Effector CD4-positive, alpha-beta T cell (primary cell): ENCODE measurements at places on chromosomes 2 and 18.

DNA sequence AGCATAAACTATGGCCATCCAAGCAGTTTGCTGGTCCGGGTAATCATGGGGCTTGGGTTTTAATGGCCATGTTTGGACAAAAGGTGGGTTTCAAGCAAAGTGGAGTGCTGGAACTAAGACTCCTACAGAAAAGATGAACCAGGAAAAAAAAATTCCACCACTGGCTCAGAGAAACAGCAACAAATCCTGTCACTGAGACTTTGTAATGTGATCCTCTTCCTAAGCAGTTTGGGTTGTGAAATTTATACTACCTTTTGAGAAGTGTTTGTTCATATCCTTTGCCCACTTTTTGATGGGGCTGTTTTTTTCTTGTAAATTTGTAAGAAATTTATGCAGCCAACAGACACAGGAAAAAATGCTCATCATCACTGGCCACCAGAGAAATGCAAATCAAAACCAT is 40.2 kb downstream of the MRPL33 start:
- DNase-seq, result no peak

DNA sequence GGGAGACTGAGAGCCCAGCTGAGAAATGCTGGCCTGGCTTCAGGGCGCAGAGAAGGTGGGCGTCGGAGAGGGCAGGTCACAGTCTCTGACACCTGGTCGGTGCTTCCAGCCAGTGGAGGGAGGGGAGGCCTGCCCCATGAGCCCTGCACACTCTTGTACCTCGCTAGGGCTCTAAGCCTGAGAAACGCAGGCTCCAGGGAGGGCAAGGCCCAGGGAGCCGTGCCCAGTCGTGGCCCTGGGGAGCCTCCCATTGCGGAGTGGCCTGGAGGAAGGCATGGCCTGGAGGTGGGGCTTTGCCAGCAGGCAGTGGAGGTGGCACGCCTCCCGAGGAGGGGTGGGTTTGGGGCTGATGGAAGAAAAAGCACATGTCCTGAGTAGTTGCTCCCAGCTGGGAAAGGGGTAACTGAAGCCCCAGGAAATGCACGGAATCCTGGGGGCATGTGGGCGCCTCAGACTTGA is 39.0 kb downstream of the MTERF4 start:
- DNase-seq, result no peak

DNA sequence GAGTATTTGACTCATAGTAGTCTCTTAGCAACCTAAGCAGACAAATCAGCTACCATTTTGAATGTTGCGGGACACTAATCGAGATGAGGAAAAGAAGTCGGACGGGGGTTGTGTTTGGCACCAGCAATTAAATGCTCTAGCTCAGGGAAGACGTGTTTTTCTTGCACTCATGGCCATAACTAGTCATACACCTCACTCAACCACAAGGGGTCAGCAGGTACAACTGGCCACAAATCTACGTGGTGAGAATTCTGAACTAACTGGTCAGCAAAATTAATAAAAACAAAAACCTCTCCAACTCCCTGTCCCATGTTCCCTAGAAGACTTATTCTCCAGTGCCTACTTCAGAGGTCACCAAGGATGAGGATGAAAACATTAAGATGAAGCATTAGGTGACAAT is 1467.8 kb downstream of the DPP10 start:
- no peak for DNase-seq

- DNase-seq, result no peak
Measured at GRCh38 chr2:158321264-158321663, 135.3 kb downstream of the CCDC148 start.

GRCh38 chr2:239275044-239275685 is 125.7 kb downstream of the HDAC4 start:
- peak; percentile 80 for DNase-seq

DNA sequence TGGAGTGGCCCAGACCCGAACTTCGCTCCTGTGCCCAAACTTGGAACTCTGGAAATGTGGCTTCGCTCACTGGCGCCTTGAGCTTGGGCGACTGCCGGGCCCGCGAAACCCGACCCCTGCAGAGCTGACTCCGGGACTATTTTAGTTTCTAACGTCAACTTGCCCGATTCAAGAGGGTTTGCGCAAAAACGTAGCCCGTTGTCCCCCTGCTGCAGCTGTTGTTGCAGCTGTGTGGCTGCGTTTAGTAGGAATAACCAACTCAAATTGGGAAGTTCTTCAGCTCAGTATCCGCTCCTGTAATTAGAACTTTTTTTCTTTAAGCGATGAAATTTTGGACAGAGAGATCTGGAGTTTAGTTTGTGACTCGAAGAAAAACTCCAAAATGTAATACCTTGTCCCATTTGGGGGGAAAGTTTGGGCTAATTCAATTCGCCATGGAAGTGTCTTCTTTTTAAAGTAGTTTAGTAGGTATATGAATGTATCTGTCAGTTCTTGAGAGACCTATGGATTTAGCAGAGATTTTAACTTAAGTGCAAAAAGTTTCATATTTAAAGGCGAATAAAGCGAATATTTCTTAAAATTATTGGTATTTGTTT is 559 bp downstream of the MYL12A start:
- no peak for DNase-seq
